ENCODE measurements at places on chromosomes 16 and 17.

DNA sequence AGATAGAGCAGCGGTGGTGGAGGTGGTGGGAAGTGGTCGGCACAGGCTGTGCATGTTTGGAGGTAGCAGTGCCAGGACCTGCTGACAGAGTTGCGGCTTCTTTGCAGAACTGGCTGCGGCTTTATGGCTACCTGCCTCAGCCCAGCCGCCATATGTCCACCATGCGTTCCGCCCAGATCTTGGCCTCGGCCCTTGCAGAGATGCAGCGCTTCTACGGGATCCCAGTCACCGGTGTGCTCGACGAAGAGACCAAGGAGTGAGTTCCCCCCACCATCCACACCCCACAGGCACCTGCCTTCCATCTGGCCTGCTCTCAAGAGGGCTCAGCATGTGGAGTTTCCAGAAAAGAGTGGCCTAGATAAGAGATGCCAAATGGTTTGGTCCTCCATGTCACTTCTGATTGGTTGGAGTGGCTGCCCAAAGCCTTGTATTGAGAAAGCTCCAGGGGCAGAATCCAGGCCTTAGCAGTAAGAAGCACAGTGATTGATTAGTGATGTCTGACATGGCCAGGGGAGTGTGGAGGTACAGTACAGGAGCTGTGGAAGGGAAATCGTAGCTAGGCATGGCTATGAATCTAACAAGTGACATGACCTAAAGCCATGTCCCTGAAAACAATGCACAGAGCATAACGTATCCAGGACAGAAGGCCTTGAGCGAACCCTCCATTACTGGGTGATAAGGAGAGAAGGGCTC, 12.0 kb downstream of the MMP15 start:
- no peak for DNase-seq

GRCh38 chr17:35254107-35254773, 11.4 kb downstream of the SLFN5 start:
- peak; percentile 94 for DNase-seq

- no peak for DNase-seq
Measured at GRCh38 chr16:21611198-21611555, 11.8 kb downstream of the METTL9 start.

DNA sequence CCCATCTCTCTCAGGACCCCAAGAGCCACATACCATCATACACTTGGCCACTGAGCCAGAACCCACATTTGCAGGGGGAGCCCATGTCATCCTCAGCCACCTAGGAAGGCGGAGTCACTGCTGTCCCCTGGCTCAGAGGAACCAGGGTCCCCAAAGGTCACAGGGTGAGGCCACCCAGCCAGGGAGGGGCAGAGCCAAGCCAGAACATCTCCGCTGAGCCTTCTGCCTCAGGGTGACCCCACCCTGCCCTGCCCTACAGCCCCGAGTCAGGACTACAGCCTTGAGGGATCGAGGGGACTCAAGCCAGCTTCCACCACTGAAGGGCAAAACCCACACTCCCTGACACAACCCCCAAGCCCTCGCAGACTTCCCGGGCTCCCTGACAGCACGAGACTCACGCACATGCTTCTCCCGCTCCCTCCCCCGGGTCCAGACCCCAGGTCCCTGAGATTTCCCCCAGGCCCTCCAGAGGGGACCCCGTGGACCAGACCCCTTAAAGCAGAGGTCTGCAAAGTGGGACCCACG, 17.4 kb downstream of the PIEZO1 start:
- no peak for DNase-seq

DNA sequence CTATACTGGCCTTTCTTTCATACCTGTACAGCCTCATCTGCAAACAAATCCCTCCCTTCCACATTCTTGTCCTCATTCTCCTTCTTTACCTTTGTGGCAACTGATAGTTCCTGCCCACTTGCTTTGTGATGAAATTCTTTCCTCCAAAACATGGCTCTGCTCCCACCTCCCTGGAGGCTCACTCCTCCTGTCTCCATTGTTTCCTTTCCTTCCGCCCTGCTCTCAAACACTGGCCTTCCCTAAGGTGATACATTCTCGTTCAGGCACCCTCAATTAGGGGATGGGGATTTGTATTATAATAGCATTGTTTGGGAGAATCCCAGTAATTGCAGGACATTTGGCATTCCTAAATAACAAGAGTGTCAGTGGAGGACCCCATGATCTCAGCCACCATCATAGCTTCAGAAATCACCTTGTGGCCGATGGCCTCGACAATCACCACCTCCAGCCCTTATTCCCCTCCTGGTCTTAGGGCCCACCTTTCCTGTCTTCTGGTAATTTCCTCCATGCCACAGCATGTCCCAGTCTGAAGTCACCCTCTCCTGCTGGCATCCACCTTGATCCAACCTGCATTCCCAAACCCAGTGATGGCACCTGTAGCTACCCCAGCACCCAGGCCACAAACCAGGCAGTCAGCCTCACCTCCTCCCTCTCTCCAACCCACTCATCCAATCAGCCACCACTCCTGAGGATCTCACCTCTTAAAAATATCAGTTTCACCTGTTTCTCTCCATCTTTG, 7.9 kb downstream of the UNC119 start:
- DNase-seq: no peak

- DNase-seq: no peak
Measured at GRCh38 chr17:15918261-15918660, 26.7 kb upstream of the ADORA2B start.

All from myocyte (in vitro differentiated cells).